ENCODE measurements at places on chromosomes 12 and 14. TPM values are rescaled to one million over a fixed set of nuclear protein-coding genes. Genes with fewer than 3 reads are reported as not detected.

Gene AICDA
- total RNA-seq, result 1.8 TPM

Gene GSG1
- total RNA-seq, result not detected

Gene IRF2BPL
- total RNA-seq, result 15.4 TPM

Gene IPO8
- 57.8 TPM for total RNA-seq

- DNase-seq, result no peak
Observed at GRCh38 chr12:119940897-119941296, 48.1 kb upstream of the BICDL1 start.

DNA sequence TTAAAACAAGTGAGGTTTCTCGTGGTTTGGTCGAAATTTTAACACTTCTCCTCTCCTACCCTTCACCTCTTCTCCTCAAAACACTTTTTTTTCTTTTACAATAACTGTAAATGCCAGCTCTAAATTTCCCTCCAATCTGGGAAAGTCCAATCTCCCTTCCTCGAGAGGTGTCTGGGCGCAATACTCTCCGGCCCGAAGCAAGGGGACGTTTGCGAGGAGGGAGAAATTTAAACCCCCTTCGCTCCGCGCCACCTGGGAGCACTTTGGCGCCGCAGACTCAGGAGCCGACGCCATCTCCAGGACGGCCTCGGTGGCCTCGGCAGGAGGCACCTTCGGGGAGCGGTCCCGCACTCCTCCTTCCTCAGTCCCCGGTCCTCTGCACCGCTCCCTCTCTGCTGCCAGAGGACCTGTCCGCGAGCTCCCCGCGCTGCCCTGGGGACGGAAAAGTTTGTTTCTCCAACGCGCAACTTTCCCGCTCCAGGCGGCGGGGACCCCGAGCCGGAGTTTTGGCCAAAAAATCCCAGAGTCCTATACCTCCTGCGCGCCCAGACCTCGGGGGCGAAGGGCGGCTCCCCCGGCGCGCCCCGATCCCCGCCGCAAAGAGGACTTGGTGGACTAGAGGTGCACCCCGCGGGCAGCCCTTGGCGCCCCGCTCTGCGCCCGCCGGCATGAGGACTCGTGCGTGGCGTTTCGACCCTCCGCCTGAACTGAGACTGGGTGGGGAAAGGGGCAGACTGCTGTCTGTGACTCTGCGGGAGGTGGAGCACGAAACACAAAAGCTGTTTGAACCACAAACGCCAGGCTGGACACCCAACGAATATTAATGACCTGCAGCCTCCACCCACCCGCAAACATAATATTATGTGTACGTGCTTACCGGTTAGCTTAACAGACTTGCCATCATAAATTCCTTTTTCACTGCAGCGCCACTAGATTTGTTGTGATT is 95.2 kb upstream of the HMGA2 start:
- DNase-seq, result peak; percentile 50

- DNase-seq, result no peak
Observed at GRCh38 chr14:92173668-92174067, 51.9 kb downstream of the CPSF2 start.

DNA sequence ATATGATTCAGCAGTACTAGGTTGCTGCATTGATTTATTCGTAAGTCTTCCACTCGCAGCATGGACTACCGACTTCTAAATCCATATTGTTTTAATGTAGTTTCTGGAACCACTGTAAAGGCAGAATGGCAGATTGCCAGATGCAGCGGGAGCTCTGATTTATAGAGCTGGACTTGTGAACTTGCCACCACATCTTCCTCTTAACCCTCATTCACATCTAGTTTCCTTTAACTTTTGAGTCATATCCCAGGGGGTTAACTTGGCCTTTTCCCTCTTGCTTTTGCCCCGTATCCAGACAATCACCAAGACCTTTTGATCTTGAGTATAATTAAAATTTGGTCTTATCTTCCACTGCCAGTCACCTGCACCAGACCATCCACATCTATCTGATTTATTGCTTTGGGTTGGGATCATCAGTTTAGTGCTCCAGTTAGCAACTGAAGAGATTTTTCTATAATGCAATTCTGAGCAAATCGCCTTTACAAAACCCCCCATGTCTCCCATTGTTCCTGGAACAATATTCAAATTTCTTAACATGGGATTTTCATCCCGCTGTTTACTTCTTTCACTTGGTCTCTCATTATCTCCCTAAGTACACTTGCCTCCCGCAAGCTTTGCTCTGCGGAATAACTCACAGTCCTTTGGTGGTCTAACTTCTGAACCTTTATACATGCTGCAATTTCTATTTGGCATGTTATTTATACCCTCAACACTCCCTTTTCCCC is 130.5 kb downstream of the ACSS3 start:
- DNase-seq, result no peak
